ENCODE measurements at places on chromosomes 5 and 9.

DNA sequence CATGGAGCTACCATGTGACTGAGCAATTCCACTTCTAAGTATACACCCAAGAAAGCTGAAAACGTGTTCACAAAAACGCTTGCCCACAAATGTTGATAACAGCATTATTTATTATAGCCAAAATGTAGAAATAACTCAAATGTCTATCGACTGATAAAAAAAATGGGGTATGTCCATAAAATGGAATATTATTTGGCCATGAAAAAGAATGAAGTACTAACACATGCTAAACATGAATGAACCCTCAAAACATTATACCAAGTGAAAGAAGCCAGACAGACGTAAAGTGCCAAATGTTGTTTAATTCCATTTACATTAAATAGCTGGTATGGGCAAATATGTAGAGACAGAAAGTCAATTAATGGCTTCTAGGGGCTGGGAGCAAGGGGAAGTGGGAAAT, 184.9 kb upstream of the IRX2 start:
- no peak for DNase-seq

GRCh38 chr5:71492817-71493615, 37.6 kb downstream of the BDP1 start:
- DNase-seq, result no peak

- no peak for DNase-seq
These were observed 411.2 kb upstream of the SLC30A5 start for GRCh38 chr5:68682400-68683160.

- DNase-seq, result no peak
These were observed 15.2 kb downstream of the HK3 start for GRCh38 chr5:176883700-176884570.

DNA sequence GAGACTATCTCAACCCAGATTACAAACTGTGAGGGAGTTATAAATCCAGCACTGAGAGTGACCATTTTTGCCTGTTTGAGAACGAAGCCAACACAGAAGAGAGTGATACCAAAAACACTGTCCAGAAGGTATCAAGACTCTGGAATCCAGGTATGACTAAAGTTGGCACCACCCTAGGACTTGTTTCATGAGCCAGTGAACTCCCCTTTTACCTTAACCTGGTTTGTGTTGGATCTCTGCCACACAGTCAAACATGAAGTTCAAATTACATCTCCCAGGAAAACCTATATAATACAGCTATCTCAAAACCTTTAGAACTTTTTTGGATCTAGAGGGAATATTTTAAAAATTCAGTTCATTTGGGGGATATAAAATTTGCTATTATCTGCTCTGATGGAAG, 11.4 kb downstream of the ZBTB5 start:
- DNase-seq, result no peak

GRCh38 chr9:85162822-85163221, 493.3 kb downstream of the NTRK2 start:
- DNase-seq, result no peak

DNA sequence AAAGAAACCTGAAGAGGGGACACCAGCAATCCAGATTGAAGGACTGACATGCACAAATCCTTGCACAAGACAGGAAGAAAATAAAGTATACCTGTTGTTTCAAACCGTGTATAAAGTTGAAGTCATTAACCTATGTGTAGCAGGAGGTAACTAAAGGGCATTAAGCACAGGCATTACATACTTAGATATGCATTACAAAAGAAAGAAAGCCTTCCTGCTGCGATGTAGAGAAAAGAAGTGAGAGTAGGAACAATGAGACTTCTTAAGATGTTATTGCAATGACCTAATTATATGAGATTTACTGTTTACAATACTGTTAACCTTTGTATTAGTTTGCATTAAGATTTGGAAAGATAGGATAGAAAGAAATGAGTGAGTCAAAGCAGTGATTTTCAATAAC, 308.9 kb upstream of the PTPRD start:
- no peak for DNase-seq
